ENCODE measurements at places on chromosomes 1 and 21. TPM values are rescaled to one million over a fixed set of nuclear protein-coding genes. Genes with fewer than 3 reads are reported as not detected.

GRCh38 chr1:204550926-204551325 is 34.7 kb downstream of the MDM4 start:
- H3K27me3 ChIP-seq: no peaks in the 10 kb centered on the region
- H3K36me3 ChIP-seq: peaks cover 31% of the 10 kb centered on the region
- no peak for DNase-seq
- H3K4me1 ChIP-seq: no peaks in the 10 kb centered on the region
- H3K4me3 ChIP-seq: no peak overlapping the region

The SNAPIN gene
- total RNA-seq: 25.4 TPM

DNA sequence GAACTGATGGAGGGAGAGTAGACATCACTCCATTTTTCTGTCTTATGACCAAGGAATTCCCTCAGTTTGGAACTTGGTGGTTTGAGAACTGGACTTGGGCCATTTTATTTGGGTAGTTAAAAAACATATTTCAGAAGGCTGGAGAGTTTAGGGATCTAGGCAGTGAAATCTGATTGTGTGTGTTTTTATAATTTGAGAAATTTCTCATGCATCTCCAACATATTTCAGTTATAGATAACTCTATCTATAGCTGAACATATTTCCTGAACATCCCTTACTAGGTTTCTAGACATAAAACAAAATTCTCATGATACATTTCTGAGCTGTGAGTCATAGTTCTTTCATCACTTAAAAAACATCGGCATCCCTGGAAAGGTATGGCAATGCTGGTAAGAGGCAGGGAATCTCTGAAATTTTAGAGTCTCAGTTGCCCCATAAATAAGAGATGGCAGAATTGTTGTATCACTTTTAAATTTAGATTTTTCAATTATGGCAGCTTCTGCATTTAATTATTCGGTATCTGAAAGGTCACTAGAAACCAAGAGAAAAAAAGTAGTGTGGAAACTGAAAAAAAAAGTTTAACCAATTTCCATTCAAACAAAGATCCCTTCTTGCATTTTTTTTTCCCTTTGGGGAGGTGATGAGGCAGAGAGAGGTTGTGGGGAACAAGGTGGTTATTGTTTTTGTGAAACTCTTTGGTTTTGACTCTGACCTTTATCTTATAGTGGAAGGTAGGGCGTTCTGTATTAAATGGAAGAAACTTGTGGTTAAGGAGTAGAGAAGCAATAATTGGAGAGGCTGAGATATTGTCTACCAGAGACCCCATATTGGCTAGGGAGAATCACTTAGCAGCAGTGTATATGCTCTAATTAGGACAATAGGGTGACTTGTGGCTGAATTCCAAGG is 102.9 kb downstream of the FASLG start:
- H3K27ac ChIP-seq: no peak overlapping the region
- DNase-seq: no peak
- 0 out of 2 replicates have a peak, but pooled peaks cover 4% of the 10 kb centered on the region for H3K4me1 ChIP-seq
- H3K4me3 ChIP-seq: no peak overlapping the region

DNA sequence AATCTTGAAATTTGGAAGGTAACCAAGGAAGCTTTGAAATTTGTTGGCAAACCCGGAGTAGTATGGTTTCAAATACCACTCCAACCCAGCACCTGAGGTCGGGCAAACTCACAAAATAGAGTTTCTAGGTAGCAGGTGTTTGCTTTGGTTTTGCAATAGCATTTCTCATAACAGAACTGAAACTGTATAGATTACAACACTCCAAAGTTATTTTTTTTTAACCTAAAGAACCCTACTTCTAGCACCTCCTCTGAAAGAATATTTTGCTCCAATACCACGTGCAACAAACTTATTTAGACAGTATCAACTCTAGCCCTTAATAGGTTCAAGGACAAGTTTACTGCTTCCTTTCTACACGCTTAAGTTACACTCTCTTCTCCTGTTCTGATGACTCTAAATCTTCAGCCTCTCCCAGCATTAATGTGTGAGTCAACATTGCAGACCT is 178.5 kb upstream of the FMN2 start:
- no peak overlapping the region for H3K4me3 ChIP-seq
- H3K27me3 ChIP-seq: no peaks in the 10 kb centered on the region
- DNase-seq: no peak

The C1QA gene
- not detected for total RNA-seq

GRCh38 chr1:204335085-204335484 is 24.6 kb downstream of the PLEKHA6 start:
- H3K27me3 ChIP-seq: no peaks in the 10 kb centered on the region
- DNase-seq: no peak
- no peak overlapping the region for H3K27ac ChIP-seq
- no peak overlapping the region for H3K4me3 ChIP-seq

All from PC-9 (cell line).